ENCODE measurements at places on chromosomes 5 and 9.

- DNase-seq, result no peak
Measured at GRCh38 chr5:133531178-133531577, 81.2 kb downstream of the FSTL4 start.

DNA sequence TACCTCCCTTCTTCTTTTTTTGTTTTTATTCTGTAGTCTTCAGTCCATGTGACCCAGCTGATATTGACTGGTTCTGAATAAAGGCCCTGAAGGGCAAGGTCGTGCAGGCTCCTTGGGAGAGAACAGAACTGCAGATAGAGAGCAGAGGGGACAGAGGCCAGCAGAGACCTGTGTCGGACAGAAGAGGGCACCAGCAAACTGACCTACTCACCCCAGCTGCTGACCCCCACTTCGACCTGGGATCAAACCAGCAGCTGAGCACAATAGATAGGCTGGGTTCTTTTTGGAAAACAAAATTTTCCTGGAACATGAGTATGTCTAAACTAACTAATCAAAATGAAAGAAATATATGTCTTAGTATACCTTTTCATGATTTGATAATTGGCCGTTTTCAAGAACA is 695.1 kb downstream of the NR2F1-AS1 start:
- no peak for DNase-seq

DNA sequence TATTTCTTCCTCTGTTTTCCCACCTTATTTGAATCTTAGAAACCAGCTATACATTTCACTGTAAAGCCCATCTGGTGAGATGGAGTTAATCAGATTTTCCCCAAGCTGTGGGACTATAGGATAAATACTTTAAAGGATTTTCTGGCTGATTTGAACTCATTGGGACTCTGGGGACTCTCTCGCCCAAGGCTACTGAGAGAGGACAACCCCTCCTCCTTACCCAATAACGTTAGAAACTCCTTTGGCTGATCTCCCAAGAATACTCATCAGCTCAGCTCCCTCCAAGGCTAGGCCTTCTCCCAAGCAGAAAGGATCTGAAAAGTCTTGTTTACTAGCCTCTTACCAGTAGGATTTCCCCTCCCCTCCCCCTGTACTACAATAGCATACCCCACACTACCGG is 1.5 kb upstream of the GLRA1 start:
- DNase-seq, result no peak

DNA sequence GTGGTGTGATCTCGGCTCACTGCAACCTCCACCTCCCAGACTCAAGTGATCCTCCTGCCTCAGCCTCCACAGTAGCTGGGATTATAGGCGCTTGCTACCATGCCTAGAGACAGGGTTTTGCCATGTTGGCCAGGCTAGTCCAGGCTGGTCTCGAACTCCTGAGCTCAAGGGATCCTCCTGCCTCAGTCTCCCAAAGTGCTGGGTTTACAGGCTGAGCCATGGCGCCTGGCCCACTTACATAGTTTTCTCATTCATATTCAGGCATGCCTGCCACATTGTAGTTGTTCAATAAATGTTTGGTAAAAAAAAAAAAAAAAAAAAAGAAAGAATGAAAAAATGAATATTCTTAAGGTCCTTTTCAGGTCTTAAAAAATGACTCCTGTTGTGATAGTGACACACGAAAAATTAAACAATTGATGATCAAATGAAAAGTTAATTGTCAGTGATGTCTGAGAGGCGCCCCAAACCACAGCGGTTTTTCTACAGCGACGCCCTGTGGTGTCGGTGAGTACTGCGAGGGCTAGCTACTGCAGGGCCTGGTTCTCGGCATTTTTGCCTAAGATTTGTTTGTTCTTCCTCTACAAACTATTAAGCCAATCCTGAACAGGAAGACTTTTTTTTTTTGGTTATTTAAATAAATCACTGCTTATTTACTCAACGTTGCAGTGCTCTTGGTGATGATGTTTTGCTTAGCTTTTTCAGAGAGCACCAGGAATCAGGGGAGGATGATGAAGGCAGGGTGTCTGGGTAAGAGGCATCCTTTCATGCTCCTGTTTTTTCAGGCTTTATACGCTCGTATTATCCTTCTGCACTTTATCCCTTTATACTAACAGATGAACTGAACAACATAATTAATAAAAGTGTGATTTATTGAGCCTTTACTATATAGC is 67.0 kb upstream of the DPYSL3 start:
- no peak for DNase-seq

DNA sequence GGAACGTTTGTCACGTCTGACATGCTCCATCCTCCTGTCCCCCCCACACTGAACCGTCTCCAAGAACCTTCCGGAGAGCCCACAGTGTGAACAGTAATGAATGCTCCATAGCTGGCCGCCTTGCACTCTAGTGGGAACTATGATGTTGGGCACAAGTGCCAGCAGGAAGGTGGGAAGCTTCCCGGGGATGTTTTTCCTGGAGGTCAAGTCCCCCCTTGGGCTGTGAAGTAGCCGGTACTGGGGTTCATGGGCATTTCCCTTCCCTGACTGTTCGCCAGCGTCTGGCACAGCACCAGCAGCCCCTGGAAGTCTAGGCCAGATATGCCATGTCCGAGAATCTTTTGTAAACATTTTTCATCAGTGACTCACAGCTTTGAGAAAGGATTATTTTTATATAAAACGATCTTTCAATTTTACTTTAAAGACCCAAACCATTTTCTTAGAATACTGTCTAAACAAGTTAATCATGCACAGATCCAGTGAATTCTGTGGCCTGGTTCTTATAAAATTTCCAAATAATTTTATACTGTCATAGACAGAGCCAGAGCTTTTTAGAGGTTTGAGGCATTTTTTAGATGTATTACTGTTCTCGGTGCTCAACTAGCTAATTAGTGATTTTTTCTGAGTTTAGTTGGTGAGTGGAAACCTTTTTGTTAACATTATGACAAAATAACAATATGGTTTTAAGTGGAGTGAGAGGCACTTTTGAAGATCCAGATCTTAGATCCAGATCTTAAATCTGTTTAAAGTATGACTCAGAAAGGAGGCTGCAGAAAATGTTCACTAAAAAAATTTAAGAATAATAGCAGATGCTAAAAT is 11.6 kb downstream of the ABL1 start:
- DNase-seq, result no peak

DNA sequence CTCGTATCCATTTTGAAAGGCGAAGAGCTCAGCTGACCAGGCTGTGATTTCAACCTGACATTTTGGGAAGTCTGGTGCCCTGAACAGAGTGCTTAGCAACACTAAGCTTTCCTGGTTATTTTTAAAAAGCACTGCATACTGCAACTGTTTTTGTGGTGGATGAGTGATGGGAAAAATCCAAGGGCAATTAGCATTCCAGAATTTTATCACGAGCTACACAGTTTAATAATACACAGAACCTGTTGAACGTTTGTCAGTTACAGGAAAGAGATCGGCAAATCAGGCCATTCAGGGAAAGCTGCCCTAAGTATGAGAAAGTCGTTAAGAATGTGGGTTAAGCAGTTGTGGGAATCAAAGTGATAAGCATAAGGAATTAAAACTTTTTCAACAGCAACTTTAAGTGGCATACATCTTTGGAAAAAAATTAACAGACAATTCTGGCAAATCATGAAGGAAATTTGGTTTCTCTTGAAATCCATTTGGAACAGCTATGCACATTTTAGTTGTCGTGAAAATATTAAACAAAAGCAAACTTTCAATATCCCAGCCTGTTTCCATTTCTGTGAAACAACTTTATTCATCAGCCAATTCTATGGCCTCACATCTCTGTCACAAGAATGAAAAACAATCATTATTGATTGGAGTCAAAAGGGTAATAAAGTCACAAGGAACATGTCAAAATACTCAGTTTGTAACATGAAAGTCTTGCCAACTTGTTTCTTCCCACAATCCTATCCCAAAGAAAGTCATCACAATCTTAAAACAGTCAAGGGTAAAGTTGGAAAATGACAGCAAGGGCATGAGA is 25.7 kb downstream of the PUM3 start:
- DNase-seq, result no peak

DNA sequence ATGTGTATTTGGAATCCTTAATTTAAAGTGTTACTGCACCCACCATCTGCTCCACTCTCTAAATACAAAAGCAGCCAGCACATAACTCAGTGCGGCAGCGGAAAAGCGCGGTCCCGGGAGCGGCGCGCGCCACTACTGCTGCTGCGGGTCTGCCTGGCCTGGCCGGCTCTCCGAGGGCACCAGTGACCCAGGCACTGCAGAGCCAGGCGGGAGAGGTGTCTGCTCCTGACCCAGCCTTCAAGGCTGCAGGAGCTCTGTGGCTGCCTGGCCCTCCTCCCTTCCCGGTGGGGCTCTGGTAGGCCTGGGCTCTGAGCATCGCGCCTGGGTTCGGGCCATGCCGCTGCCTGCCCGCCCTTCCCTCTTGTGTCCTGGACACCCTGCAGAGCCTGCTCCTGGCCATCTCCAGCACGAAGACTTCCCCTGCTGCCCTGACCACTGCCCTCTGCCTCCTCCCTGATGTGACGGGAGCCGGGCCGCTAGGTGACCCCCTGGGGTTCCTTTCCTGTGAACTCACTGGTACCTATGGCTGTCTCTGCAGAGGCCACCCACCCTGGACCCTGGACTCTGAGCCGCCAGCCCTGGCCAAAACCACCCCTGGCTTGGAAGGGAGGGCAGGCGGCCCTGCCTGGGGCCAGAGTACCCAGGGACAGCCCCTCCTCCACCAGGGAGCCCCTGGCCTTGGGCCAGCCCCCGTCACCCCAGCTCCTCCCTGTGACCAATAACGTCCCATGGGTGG is 32.8 kb upstream of the UBAC1 start:
- no peak for DNase-seq

DNA sequence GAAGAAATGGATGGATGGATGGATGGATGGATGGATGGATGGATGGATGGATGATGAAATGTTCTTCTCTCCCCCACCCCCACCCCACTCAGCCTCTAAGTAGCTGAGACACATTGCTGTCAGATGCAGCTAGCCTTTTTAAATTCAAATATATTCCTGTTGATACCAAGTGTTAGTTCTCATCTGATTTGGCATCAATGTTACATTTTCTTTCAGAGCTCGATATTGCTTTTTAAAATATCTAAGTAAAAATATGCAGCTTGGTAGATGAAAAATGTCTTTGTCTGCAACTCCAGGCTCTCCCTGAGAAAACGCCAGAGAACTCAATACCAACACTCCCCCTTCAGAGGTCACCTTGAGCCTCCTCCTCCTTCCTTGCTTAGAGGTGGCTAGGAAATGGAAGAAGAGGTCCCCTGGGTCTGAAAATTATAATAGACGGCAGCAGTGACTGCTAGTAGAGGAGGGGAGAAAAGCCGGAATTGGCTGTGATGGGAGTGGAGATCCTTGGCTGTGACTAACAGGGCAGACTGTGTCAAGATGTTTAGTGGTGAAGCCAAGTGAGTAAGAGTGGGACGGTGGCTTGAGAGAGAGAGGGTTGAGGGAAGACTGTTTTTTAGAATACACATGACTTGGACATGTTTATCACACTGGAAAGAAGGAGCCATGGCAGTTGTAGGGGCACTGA is 156.0 kb downstream of the ZNF462 start:
- no peak for DNase-seq

DNA sequence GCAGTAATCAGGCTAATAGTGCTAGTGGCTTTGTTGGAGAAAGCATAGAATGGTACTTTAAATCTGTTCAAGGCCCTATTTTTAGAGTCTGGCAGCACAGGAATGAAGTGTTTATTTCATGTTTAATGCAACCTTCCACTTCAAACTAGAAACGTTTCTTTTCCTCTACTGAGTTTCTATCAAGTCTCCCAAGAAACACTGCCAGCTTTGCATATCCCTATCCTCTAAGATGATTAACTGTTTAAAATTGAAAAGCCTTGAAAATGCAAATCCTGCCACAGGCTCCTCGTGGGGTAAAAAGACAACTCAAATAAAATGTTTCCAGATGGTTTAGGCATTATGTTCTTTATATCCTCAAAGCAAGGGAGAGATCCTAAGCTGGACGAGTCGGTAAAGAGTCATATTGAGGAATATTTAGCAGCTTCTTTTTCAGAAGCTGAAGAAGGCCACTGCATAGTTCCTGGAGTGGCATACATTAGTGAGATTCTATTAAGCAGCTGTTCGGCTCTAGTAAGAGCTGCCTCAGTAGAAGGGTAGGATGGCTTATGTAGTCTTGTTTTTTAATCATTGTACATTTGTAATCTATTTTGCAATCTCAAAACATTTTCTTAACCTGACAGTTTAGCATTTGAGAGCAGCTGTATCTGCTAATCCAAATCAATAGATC is 251.2 kb downstream of the CHSY3 start:
- no peak for DNase-seq

DNA sequence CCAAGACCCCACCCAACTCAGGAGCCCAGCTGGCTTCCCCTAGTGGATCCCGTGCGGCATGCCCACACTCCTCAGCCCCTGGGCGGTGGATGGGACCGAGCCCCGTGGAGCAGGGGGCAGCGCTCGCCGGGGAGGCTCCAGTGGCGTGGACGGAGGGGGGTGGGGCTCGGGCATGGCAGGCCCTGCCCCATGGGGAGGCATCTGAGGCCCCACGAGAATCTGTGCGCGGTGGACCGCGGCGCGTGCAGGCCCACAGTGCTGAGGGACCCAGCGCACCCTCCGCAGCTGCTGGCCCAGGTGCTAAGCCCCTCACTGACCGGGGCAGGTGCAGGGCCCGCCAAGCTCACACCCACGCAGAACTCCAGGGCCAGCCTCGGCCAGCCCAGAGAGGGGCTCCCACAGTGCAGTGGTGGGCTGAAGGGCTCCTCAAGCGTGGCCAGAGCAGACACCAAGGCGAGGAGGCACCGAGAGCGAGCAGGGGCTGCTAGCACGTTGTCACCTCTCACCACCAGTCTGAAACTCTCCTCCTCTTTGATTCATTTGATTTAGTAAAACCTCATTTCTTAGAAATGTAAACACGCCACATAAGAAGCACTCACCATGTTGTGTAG is 25.6 kb downstream of the RNF130 start:
- DNase-seq, result no peak

DNA sequence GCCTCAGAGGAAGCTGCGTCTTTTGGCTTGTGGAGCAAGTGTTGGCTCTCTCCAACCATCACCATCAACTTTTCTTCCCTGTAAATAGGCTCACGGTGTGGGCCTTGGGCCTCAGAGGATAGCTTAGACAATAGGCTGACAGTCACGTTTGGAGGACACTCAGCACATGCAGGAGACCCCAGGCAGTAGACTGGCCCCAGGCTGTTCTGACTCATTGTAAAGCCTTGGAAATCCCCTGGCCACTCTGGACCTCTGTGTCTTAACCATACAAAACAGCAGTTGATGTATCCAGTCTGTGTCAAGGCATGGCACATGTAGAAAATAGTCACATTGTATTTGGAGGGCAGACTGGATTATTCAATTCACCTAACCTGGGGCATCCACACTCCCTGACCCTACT is 18.6 kb downstream of the CD74 start:
- DNase-seq, result no peak

GRCh38 chr5:174327896-174328295 is 282.4 kb downstream of the NSG2 start:
- no peak for DNase-seq

DNA sequence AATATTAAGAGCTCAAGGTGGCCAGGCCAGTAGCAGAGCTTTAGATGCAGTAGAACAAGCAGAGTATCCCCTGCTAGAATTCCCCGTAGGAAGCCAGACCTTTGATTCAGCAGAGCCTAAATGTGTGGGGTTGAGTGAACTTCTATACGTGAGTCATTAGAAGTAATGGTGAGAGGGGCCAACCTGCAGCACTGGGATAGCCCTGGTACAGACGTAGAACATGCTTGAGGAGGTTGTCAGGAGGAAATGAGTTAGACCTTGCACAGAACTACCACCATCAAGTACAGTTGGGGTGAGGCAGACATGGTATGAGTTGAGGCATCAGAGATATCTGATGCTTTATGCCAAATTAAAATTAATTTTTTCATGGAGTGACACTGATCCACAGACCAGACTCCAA is 42.0 kb downstream of the PDCD1LG2 start:
- DNase-seq, result no peak

Data from epithelial cell of prostate (primary cell).